ENCODE measurements at places on chromosomes 11 and 22.

GRCh38 chr11:82174610-82175009 is 559.1 kb downstream of the FAM181B start:
- peak; percentile 1 for DNase-seq

DNA sequence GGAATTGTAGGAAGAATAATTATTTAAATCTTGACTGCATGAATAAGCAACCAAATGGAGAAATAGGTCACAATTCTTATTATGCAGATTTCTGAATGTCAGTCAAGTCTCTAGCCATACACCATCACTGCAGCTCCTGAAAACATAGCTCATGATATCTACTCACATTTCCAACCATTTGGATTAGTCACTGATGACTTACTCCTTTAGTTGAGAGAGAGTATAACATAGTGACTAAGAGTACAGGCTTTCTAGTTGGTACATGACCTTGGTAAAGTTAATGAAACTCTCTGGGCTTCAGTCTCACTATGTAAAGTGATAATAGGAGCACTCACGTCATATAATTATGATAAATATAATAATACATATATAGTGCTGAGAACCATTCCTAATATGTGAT is 265.2 kb downstream of the KCNA4 start:
- DNase-seq, result no peak

GRCh38 chr22:29973269-29973668 is 90.3 kb downstream of the MTMR3 start:
- DNase-seq, result no peak

- no peak for DNase-seq
Measured at GRCh38 chr11:9802291-9802861, 138.5 kb downstream of the SWAP70 start.

DNA sequence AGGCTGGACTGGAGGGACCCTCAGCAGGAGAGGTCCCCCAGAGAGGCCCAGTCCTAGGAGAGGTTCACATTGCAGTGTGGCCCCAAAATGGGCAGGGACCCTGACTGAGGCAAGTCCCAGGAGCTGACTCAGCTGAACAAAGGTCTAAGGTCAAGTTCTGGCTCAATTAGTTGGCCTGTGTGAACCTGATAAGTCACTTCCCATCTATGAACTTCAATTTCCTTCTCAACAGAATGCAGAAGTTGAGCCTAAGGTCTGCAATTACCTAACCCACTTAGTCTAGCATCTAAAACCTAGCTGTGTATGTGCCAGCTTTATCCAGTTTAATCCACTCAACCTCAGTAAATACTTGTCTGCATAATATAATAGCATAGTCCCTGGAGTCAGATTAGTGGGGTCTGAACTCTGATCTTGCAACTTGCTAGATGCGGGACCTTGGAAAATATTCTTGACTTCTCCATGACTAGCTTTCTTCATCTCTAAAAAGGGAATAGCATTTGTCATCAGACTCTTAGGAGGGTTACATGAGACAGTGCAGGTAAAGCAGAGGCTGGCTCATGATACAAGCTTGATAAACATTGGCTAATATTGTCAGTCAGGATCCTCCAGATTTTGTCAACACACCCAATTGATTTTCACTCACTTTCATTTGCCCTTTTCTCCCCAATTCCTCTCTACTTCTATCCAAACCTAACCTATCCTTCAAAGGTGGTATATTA is 465.5 kb downstream of the INSC start:
- DNase-seq, result no peak

GRCh38 chr11:45934580-45935318 is 12.3 kb downstream of the LARGE2 start:
- DNase-seq, result no peak

GRCh38 chr11:75508051-75508561 is 17.6 kb downstream of the GDPD5 start:
- DNase-seq, result peak; percentile 40

GRCh38 chr11:107545101-107545514 is 20.4 kb downstream of the ALKBH8 start:
- DNase-seq, result no peak

- DNase-seq, result no peak
Measured at GRCh38 chr11:105861225-105861624, 160.8 kb downstream of the MSANTD4 start.

GRCh38 chr11:124970925-124971324 is 16.9 kb downstream of the CCDC15 start:
- DNase-seq, result no peak

- DNase-seq, result no peak
Measured at GRCh38 chr22:48489551-48490499, 1337.8 kb downstream of the BRD1 start.

DNA sequence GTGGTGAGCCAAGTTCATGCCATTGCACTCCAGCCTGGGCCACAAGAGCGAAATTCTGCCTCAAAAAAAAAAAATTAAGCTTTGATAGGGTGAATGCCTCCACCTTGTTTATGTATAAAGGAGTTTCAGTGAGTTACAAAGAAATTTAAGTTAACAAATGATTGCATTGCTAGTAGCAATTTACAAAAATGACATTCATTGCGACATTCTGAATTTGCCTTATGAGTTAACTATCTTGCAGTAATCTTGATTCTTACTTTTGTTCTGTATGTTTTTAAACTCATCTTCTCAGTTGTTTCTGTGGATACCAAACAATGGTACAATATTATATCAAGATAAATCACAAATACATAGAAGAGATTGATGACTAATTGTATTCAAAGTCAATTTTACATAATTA is 207.0 kb downstream of the DDX10 start:
- no peak for DNase-seq

DNA sequence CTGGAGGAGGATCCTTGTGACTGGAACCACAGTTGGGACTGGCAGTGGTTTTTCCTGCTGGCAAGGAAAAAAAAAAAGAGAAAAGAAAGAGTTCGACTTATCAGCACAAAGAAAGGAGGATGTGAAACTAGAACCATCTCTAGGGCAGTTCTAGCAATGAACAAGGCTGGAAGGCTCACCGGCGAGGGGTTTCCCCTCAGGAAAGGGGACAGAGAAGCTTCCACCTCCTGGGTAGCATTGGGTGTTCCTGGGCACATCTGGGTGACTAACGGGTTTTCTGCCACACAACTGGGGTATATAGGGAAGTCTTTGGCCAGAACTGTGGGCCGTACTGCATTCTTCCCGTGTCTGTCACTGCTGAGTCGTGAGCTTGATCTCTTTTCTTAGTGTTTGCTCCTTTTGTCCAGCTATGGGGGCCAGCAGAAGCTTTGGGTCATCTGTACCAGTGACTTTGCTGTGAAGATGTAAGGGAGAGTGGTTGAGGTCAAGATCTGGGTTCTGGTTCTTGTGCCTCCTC is 109.4 kb upstream of the OR4B1 start:
- no peak for DNase-seq

DNA sequence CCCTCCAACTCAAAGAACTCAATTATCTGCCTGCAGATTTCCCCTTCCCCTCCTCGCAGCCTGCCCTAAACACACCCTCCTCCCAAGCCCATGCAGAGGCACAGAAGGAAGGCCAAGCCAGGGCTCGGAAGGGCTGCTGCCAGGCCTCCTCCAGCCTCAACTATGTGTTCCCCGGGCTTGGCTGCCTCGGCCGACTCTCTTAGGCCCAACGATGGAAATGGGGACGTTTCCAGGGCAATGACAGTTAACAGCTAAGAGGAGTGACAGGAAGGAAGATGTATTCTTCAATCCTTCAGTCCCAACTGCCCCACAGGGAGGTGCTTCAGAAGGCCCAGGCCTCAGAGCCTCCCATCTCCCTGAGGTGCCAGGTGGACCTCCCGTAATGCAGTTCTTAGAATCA is 104.0 kb upstream of the AKIP1 start:
- DNase-seq, result no peak

DNA sequence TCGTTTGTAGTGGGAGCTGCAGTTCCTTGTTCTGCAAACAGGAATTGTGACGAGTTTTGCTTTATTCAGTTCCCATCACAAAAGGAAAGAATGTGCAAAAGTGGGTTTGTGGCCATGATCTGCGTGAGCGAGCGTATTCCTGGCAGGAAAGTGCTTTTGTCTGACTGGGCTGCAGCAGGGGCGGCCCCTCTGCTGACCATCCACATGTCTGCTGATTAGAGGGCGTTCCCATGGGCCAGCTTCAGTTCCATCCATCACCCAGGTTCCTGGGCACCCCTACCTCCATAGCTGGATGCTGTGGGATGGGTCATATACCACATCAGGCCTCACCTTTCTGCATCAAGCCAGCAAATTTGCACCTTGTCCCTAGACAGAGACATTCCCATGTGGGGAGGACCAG is 28.9 kb upstream of the GAL start:
- no peak for DNase-seq

GRCh38 chr11:110131386-110132123 is 38.4 kb downstream of the ZC3H12C start:
- no peak for DNase-seq

GRCh38 chr11:11406652-11407051 is 53.6 kb upstream of the CSNK2A3 start:
- no peak for DNase-seq

DNA sequence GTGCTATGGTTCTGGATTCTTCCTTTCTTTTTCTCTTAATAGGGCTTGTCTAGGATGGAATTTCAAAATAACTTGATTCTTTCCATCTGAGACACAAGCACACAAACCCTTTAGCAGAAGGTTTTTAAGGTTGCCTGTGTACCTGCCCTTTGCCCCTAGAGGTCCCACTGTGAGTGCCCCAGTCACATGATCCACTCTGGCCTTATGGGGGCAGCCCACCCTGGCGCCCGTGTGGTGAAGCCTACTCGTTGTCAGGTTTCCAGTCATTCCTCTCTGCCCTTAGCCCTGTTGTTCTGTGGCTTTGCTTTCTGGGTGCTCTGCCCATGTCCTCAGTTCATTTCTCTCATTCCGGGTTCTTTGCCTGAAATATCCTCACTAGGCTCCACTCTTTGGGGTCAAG is 51.8 kb downstream of the ZNRF3 start:
- no peak for DNase-seq

GRCh38 chr11:76038608-76039007 is 167.7 kb downstream of the WNT11 start:
- no peak for DNase-seq

GRCh38 chr11:60775420-60775961 is 9.6 kb upstream of the MS4A10 start:
- DNase-seq, result peak; percentile 94

DNA sequence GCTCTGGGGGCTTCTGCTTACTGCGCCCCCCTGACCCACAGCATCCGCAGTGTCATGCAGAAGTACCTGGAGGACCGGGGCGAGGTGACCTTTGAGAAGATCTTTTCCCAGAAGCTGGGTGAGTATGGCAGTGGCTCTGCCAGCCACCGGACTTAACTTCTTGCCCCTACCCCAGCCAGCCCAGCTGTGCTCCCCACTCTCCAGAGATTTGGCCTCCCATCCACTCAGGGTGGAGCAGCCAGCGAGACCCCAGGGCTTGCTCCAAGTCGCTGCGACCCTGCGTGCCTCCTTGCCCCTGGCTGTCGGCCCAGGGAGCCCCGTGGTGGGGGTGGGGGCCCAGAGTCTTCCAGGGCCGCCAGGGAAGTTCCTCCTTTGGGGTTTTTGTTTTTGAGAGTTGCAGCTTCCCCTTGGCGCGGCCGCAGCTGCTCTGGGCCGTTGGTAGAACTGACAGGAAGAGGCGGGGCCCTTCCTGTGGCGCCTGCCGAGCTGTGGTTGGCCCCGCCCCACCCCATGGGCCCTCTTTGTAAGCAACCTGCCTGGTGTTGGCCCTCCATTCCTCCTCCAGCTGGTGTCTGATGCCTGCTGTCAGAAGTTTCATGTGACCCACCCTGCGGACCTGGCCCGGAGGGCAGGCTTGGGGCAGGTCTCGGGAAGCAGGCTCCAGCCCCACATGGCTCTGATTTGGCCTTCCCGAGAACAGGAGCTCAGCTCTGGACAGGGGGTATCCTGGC is 11.1 kb downstream of the GRK2 start:
- peak; percentile 98 for DNase-seq
